MCF 10A (cell line): ENCODE measurements at places on chromosomes 7 and 10. TPM values are rescaled to one million over a fixed set of nuclear protein-coding genes. Genes with fewer than 3 reads are reported as not detected.

AGAP3 gene
- total RNA-seq, result 95.6 and 138 TPM in 2 replicates

MEST gene
- 34.2 and 39.0 TPM in 2 replicates for total RNA-seq

CAV2 gene
- total RNA-seq, result 155 and 171 TPM in 2 replicates

DNA sequence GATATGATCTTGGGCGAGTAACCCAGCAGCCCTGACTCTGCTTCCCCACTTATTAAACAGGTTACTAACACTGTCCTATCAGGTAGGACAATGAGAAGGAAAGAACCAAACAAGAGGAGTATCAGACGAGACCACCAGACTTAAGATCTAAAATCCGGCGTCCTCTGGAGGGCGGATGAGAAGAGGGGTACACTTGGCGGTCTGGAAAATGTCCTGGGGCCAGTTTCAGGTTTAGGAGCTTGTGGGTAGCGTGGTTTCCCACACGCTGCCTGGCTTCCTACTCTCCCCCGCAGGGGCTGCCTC lies 635 bp downstream of the ZNF32 start:
- no peak for DNase-seq

GRCh38 chr7:142716596-142716995 lies 32.7 kb upstream of the PRSS1 start:
- DNase-seq, result no peak

GRCh38 chr10:113320211-113320610 lies 232.6 kb upstream of the HABP2 start:
- no peak for DNase-seq

- no peak for DNase-seq
Measured at GRCh38 chr7:146943483-146943882, 826.9 kb downstream of the CNTNAP2 start.
